Activated gamma-delta T cell treated with anti-CD3 and anti-CD28 coated beads, Interleukin-2, amount 50 U/mL, for 16 hours (primary cell): ENCODE measurements at places on chromosomes 1 and 21.

GRCh38 chr1:14982029-14982428, 171.5 kb upstream of the TMEM51 start:
- no peak for DNase-seq

GRCh38 chr1:26282401-26282918, 2.6 kb downstream of the SH3BGRL3 start:
- DNase-seq, result no peak

GRCh38 chr1:40315795-40316594, 1.1 kb downstream of the COL9A2 start:
- DNase-seq, result no peak

- no peak for DNase-seq
These were observed 57.4 kb downstream of the DNTTIP2 start for GRCh38 chr1:93821423-93822144.

- DNase-seq, result no peak
These were observed 59.9 kb upstream of the JAK1 start for GRCh38 chr1:65026235-65026634.

GRCh38 chr1:27233667-27234048, 774 bp upstream of the WDTC1 start:
- no peak for DNase-seq

DNA sequence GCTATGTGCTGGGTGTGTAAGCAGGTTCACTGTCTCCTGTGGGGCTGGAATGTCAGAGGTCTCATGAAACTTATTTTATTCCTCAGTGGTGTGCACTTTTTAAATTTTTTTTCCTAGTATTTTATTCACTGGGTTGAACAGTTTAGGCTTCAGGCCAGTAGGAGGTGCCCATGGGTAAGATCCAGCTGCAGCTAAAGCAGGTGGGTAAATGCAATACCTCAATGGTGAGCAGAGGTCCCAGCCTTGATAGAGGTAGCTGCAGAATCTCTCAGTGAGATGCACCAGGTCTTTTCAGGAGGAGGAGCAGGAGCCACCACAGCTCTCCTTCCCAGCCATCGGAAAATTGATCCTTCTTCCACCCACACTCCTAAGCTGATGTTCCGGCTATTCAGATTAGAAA, 12.6 kb upstream of the OR6N2 start:
- DNase-seq, result peak; percentile 1

DNA sequence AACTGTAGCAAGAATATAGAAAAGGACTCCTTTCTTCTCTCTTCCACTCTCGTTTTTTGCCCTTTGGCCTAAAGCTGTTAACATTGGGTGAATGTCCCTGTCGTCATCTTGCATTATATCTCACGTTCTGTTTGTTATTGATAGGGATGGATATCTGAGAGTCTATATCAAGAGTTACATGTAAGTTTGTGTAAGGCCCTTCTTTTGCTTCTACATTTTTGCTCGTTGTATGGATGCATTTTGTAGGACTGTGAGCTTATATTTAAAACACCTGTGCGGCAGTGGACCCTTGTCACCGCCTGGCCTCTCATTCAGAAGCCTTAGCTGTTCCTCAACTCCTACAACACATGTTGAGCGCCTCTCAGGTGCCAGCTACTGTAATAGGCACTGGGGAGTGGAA, 211.9 kb downstream of the DISC1 start:
- no peak for DNase-seq

DNA sequence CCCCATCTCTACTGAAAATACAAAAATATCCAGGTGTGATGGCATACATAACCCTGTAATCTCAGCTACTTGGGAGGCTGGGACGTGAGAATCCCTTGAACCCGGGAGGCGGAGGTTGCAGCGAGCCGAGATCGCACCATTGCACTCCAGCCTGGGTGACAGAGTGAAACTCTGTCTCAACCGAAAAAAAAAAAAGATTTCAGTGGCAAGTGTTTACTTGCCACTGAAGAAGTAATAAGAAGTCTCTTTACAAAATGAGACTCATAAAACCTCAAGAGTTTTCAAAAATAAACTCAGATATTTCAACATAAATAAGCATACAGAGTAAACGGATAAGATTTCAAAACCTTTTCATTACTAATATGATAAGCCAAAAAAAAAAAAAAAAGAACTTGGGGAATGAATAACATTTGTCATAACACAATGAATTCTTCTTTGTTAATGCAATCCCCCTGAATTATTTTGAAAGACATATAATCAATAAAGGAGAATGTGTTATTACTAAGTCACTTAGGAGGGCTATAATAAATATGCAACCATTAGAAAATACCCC, 34.2 kb upstream of the EXO1 start:
- no peak for DNase-seq

- no peak for DNase-seq
These were observed 102.1 kb downstream of the SNX7 start for GRCh38 chr1:98763488-98764150.

DNA sequence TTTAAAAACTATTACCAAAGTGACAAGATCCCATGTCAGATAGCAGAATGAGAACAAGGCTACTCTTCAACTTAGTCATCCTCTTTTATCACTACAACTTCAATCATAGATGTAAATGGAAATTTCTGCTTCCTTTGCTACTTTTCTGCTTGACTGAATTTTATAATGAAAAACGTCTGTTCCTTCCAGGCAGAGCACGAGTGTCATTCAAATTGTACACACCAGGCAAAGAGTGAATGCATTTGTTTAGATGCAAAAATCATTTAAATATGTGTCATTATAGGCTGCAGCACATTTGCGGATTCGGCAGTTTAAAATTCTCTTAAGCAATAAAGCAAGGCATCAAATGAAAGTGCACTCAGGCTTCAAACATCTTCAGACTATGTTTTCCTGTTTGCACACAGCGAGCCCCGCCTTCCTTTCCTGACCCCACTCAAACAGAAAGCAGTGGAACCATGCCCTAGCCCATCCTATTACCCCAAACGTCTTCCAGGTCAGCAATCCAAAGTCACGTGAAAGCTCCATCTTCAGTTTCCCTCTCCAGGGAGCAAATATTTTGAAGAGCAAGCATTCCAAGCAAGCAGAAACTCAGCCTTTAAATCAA, 99.6 kb downstream of the APP start:
- no peak for DNase-seq

GRCh38 chr1:178634445-178634844, 90.6 kb upstream of the RALGPS2 start:
- no peak for DNase-seq

DNA sequence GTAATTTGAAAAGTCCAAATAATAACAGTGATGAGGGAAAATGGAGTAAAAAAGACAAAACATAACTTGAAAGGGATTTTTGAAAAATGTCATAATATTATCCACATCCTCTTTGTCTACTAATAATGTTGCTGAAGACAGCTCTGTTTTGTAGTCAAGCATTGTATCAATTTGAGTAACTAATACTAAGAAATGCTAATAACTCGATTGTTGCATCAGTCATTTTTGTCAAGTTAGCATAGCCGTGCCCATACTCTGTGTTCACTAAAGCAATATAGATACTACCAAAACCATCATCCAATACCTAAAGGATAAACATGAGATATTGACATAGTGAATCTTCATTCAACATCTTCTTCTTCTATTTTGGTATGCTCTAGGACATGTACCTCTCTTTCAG, 17.3 kb downstream of the PDC start:
- DNase-seq, result no peak

GRCh38 chr1:76179219-76179698, 104.7 kb downstream of the ST6GALNAC3 start:
- no peak for DNase-seq

DNA sequence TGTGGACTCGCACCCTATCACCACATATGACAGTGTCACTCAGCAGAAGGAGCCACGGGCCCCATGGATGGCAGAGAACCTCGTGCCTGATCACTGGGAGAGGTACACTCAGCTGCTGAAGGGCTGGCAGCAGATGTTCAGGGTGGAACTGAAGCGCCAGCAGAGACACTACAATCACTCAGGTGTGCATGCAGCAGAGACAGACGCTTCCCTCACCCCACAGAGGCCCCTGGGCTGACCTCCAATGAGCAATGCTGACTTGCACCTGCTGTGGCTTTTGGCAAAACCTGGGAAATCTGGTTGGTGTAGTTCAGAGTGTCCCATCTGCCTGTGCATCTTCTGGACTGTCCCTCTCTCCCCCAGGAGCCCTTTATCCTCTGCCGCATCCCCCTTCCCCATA, 51.9 kb downstream of the KIAA1614 start:
- no peak for DNase-seq

DNA sequence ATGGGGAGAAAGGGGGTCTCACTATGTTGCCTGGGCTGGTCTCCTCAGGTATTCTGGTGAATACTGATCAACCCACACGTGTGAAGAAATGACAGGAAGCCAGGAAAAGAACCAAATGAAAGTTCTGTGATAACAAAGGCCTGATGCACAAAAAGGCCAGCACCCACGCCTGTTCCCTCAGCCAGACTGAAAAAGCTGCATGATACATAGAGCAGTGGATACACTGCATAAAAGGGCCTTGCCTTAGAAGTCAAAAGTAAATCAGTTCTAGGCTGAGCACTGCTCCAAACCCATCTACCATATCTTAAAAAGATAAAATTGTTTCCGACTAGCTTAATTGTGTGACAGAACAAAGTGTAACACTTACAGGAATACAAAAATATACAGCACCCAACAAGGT, 36.9 kb upstream of the PSMG1 start:
- DNase-seq, result no peak

DNA sequence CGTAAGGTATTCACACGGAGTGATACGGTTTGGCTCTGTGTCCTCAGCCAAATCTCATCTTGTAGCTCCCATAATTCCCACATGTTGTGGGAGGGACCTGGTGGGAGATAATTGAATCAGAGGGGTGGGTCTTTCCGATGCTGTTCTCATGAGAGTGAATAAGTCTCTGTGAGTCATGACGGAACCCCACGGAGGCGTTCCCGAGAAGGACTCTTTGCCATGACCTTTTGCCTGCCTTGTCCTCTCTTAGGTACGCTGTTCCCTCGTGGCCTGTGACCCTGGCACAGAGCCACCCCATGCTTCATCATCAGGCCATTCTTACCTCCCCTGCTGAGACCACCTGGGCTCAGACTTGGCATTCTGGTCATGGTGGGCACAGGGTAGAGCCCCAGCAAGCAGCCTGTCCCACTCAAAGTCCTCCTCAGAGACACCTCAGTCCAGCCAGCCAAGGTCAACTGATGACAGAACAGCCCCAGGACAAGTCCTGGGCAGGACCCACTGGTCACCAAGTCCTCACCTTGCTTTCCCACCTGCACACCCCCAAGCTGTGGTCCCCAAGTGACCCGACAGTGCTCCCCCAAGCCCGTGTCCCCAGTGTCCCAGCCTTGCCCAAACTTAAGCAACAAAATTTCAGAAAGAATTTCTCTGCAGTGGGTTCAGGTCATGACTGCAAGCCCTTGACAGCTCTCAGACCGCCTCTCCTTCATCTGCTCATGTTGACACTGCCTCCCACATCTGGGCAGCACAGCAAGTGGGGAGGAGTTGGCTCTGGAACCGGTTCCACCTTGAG, 158.4 kb downstream of the ACTL8 start:
- no peak for DNase-seq

GRCh38 chr1:158999316-159000069, 10.2 kb upstream of the IFI16 start:
- no peak for DNase-seq

- no peak for DNase-seq
These were observed 79.7 kb upstream of the MAP10 start for GRCh38 chr1:232725305-232726047.

GRCh38 chr1:236716160-236716559, 29.9 kb downstream of the ACTN2 start:
- DNase-seq, result no peak

DNA sequence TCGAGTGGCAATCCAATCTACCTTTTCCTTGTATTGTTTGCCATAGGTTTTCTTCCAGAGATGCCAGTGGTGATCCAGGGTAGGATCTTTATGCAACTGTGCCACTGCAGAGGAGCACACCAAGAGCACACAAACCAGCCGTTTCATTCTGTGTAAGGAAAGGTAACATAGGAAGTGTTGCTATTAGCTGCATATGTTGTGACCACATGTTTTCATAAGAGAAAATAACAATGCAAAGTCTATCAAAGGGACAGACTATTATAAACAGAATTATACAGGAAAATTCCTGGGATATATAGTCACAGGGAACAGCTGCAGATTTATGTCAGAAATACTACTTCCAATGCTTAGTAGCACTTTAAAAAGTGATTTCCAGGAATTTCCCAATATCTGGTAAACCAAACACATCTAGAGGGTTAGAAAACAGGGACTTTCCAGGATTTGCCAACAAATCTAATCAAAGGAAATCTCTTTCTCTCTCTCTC, 919 bp downstream of the CTSS start:
- no peak for DNase-seq

GRCh38 chr1:2099886-2100779, 49.9 kb downstream of the PRKCZ start:
- no peak for DNase-seq

DNA sequence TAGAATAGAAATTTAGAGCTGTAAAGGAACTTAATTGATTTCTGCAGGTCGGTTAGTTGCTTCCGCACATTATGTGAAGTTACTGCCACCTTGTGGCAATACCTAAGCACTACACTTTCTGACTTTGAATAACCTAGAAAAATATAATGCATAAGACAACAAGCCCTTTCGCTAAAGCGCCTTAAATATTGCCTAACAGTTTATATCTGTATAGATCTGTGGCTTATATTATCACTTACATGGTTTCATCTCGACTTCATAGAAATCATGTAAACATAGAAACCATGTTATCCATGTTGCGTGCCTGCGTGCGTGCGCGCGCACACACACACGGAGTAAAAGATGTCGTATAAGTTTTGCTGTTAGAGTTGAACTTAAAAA, 10.9 kb upstream of the IFI16 start:
- peak; percentile 30 for DNase-seq

DNA sequence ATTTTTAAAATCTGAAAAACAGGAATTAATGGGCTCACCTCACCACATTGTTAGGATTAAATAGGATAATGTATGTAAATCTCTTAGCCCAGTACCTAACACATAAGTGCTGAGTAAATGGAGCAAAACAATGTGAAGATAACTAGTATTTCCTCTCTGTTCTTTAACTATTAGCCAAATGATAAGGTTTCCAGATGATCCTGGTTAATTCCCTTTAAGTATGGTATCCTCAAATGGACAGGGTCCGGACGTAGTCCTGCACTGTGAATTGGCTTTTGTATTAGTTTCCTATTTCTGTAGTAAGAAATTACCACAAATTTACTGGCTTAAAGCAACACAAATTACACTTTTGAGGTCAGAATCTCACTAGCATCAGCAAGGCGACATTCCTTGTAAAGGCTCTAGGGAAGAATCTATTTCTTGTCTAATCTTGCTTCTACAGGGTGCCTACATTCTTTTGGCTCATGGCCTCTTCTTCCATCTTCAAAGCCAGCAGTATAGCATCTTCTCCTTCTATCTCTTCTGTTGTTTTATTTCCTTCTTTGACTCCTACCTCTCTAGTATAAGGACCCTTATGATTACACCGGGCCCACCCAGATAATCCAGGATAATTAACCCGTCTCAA, 17.1 kb downstream of the SCAF4 start:
- DNase-seq, result no peak
